ENCODE measurements at places on chromosomes 1 and 21.
A peak's percentile ranks its signal among the peaks of the same experiment; 100 is the strongest.

DNA sequence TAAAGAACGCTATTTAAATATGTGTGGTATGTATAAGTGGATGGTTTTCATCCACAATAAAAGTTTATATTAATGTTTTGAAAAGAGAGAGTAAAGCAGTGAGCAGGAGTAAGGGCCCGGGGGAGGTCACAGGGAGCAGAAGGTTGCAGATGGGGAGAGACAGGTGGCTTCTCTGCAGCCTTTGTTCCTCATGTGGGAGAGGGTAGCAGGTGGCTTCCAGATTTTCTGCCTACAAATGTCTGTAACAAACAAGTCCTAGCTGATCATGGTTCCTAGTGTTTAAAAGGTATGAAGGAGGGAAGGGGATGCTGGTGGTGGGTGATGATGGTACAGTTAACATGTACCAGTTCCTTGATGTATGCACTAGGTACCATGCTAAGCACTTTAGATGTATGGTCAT lies 18.8 kb downstream of the QSOX1 start:
- DNase-seq = no peak

GRCh38 chr21:18959817-18960216 lies 556.2 kb upstream of the TMPRSS15 start:
- no peak for DNase-seq

DNA sequence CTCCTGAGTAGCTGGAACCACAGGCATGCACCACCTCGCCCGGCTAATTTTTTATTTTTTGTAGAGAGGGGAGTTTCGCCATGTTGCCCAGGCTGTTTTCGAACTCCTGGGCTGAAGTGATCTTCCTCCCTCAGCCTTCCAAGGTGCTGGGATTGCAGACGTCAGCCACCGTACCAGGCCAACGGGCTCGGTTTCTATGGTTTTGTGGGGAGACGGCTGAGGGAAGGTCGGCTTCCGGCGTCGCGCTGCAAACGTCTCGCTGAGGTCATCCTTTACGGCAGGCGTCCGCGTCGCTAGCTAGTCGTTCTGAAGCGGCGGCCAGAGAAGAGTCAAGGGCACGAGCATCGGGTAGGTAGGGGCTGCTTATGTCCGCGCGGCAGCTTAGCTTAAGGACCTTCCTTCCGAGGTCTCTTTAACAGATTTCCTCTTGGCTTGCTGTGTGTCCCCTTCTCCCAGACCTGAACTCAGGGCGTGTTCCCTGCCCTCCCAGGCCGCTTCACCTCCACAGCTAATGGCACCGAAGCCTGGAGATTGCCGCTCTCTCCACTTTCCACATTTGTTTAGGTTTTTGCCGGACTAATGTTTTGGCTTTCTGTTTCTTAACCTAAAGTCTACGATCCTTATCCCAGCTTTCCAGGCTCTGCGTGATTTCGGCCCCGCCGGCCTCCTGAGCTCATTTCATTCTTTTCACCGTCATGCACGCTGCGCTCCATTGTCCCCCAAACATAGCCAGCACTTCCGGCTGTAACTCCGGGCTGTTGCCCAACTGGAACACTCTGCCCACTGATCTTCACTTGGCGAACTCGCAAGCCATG lies at the start of gene NDUFS5:
Gene NDUFS5 (plus strand): TSS at position 300 of the 815 bp plus-strand sequence. CDS start 2,375 bp downstream, outside the sequence.
- DNase-seq = peak; percentile 84

GRCh38 chr1:40898431-40898901 lies 36.3 kb upstream of the CITED4 start:
- peak; percentile 36 for DNase-seq

GRCh38 chr1:13754510-13755103 lies 54.6 kb downstream of the PRDM2 start:
- DNase-seq = no peak

DNA sequence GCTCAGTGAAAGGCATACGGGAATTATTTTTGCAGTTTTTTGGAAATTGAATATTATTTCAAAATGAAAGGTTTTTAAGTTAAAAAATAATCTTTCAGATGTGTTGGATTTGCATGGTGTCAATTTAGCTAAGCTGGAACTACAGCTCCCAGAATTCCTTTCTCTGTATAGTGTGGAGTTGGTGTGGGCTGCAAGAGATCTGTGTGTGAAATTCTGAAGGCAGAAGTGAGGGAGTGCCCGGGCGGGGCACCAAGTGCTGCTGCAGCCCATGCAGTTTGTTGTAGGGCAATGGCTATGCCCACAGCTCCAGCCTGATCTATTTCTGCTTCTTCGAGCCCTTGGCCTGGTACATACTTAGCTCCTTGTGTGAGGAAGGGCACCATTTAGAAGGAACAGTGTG lies 60.5 kb upstream of the CSF1 start:
- no peak for DNase-seq

GRCh38 chr1:44079566-44079965 lies 39.1 kb upstream of the KLF17 start:
- no peak for DNase-seq

DNA sequence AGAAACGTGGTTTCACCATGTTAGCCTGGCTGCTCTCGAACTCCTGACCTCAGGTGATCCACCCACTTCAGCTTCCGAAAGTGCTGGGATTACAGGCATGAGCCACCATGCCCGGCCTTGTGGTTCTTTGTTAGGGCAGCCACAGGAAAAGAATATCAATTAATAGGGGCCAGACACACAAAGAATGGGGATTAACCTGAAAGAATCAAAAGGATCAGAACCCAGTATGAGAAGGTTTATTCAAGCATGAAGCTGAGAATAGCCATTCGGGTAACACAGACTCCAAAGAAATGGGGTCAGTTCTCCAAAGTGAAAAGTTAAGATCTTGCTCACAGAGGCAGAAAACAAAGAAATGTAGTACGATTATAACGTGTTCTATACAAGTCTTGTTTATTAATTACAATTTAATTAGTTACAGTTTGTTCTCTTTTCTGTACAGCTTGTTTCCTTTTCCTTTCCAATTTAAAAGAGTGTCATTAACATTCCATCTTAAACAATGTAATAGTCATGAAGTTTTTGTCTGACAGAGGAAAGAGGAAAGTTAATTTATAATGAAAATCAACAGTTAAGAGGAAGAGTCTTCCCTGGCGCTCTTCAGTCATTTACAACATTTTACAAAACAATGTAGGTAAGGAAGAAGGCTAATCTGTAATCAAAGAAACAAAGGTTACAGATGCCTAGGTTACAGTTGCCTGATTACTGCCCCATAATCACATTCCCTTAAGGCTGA lies 51.3 kb upstream of the SLC45A1 start:
- DNase-seq = no peak

DNA sequence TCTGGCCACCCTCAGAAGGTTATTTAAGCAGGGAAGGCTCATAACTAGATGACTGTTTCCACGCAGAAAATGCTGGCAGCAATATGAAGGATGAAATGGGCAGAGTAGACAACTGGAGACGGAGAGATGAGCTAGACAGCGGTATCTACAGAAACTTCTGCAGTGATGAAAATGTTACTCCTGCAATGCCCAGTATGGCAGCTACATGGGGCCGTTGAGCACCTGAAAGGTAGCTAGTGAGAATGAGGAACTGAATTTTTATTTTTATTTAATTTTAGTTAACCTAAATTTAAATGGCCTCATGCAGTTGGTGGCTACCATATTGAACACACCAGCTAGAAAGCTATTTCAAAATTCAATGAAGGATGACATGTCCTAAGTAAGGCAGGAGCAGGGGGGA lies 27.3 kb downstream of the SIPA1L2 start:
- no peak for DNase-seq

GRCh38 chr1:105492921-105493320 lies 1563.6 kb upstream of the PRMT6 start:
- no peak for DNase-seq

- DNase-seq = no peak
Observed at GRCh38 chr1:247408100-247408499, 7.9 kb upstream of the NLRP3 start.

GRCh38 chr1:37473431-37474045 lies 842 bp upstream of the ZC3H12A start:
- DNase-seq = peak; percentile 49

DNA sequence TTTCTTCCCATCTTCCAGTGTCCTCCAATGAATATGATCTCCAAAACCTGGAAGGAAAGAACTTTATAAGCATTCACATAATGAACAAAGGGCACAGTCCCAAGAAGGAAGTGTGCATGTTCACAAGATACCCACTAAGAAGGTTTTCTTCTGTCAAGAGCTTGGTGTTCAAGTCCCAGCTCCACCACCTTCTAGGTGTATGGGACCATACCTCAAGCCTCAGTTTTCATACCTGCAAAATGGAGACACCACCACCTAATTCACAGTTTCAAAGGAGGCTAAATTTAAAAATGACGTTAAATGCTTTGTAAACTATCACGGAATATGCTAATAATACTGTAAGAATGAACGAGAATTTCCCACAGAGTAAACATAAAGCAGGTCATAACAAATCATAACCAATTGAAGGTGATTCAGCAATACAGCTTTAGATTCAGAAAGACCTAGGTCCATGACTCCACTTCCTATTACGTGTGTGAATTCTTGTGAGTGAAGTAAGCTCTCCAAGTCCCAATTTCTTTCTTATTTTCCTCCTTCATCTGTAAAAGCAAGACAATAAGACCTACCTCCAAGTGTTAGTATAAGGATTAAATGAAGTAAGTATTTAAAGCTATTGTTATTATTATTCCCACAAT lies 8.1 kb upstream of the KTI12 start:
- DNase-seq = no peak

- DNase-seq = no peak
Observed at GRCh38 chr1:194658090-194658439, 1471.7 kb upstream of the B3GALT2 start.

- DNase-seq = peak; percentile 10
Observed at GRCh38 chr1:18597160-18598042, 33.2 kb upstream of the PAX7 start.

GRCh38 chr21:34526241-34526617 lies 14.2 kb upstream of the KCNE1 start:
- DNase-seq = no peak

GRCh38 chr21:38718481-38718880 lies 87.2 kb upstream of the ETS2 start:
- DNase-seq = no peak

- DNase-seq = no peak
Observed at GRCh38 chr1:226019572-226019971, 20.4 kb upstream of the SDE2 start.

GRCh38 chr1:184930645-184931044 lies 43.7 kb downstream of the NIBAN1 start:
- DNase-seq = no peak

DNA sequence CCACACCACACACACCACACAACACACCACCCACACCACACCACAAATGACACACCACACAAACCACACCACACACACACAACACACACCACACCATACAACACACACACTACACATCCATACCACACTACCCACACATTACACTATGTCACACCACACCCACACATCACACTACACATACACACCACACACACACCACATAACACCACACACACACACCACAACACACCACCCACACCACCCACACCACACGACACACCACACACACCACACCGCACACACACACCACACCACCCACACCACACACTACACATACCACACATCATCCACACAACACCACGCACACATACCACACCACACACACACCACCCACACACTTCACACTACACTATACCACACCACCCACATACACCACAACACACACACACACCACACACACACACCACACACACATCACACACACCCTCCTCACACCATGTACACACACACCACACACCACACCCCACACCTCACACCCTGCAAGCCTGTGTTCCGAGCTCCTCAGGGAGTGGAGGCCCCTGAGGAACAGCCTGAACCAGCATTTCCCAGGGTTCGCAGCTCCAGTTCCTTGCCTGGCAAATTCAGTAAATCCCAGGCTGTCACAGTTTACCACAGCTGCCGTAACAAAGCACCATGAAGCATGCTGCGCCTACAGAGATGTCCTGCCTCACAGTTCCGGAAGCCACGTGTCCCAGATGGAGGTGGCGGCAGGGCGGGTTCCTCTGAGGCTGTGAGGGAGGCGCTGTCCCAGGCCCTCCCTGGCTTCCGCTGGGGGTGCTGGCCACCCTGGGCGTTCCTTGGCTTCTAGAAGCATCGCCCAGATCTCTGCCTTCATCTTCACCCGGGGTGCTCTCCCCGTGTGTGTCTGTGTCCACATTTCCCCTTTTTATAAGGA lies 69.8 kb upstream of the ATP5PO start:
- DNase-seq = no peak

DNA sequence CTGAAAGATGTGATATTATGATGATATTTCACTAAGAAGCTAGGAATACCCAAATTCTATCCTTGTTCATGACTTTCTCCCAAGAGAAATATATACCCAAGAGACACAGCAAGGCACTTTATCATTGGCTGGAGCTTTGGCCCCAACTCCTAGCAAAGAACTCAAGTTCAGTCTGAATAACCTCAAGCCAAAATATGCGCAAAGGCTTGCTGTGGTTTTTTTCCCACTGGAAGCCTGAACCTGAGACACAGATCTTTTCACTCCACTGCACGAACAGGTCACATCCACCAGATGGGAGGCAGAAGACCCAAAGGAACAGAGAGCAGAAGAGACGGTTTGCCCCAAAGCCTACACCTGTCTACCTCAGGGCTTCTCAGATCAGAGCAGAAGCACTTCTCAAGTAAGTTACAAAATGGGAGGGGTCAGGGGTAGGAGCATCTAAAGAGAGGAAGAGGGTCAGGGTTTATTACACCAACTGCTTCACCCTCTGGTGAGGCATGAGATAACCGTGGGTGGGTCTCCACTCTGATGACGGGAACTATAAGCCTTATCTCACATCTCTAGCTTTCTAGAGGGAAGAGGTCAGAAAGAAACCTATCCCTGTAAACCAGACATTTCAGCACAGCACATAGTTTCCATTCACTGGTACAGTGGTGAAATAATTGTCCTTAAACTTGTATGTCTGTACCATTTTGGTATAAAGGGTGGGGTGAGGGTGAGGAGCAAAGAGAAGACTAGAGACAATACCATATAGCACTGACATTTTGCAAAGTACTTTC lies 17.1 kb upstream of the CDC42BPA start:
- DNase-seq = no peak

- peak; percentile 84 for DNase-seq
Observed at GRCh38 chr1:58545591-58546519, 671 bp downstream of the OMA1 start.

- DNase-seq = no peak
Observed at GRCh38 chr21:14901482-14901958, 163.3 kb downstream of the NRIP1 start.

- no peak for DNase-seq
Observed at GRCh38 chr1:199811163-199811562, 216.3 kb upstream of the NR5A2 start.

DNA sequence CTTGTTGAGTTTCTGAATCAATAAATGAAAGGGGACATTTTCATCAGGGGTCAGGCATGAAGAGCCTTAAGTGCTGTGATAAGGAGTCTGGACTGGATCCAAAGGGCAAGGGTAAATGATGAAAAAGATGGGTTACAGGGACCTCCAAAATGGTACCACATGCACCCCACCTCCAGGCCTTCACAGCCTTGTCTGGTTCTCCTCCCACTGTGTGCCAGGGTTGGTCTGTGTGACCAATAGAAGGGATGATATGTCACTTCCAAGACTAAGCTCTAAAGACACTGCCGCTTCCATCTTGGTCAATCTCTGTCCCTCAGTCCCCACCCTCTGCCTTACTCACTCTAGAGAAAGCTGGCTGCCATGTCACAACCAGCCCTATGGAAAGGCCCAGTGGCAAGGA lies 140.6 kb downstream of the ZNF281 start:
- no peak for DNase-seq

- DNase-seq = no peak
Observed at GRCh38 chr1:67745875-67746698, 61.1 kb downstream of the GADD45A start.

All from CD4-positive, alpha-beta T cell treated with Interferon gamma for 1 hour (primary cell).